Right lung (tissue), 10 donors: ENCODE measurements at places on chromosomes 2 and 18.

- DNase-seq, result no peak
Observed at GRCh38 chr2:38692636-38693318, 26.9 kb downstream of the GALM start.

DNA sequence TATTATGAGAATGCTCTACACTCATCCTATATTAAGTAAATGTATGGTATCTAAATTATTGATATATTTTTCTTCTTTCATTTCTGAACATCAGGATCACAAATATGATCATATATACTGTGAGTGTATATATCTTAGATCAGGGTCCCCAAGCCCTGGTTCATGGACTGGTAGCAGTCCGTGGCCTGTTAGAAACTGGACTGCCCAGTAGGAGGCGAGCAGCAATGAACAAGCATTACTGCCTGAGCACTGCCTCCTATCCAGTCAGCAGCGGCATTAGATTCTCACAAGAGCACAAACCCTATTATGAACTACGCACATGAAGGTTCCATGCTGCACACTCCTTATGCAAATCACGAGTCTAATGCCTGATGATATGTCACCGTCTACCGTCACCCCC is 1247.1 kb upstream of the NXPH2 start:
- DNase-seq, result peak; percentile 7

- DNase-seq, result peak; percentile 62
Observed at GRCh38 chr2:191501561-191502168, 176.3 kb upstream of the NABP1 start.

GRCh38 chr2:75517547-75518230 is 43.0 kb downstream of the EVA1A start:
- DNase-seq, result no peak

GRCh38 chr2:6785493-6785892 is 80.2 kb downstream of the CMPK2 start:
- DNase-seq, result no peak

GRCh38 chr2:188414869-188415753 is 123.4 kb downstream of the GULP1 start:
- no peak for DNase-seq

DNA sequence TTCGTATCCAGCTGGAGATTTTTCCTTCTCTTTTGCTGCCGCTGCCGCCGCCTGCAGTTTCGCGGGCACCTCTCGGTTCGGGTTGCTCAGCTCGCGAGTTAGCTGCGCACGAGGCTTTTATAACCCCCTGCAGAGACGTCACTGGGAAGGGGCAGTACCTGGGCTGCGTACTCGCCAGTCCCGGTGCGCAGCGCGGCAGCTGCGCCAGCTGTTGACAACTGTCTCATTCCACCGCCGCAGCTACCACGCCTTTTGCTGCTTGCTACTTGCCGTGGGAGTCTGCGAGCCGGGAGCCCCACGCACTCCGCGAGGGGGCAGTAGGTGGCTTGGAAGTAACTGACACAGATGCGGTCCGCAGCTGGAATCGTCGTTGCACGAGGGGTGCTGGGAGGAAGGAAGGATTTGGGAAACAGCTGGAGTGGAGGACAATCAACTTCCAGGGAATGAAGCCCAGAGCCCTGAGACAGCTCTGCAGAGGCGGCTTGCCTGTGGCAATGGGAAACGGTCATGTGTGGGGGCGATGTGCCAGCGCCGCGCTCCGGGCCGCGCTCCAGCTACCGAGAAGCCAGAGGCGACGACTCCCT is at the start of gene TACR1:
TSS of gene TACR1 (minus strand) at position 93 of the 584 bp plus-strand sequence. CDS start 586 bp downstream, outside the sequence.
- peak; percentile 80 for DNase-seq

GRCh38 chr2:132268977-132269523 is 107.3 kb upstream of the ANKRD30BL start:
- DNase-seq, result no peak

- DNase-seq, result no peak
Observed at GRCh38 chr2:202941771-202942170, 29.7 kb downstream of the CARF start.

DNA sequence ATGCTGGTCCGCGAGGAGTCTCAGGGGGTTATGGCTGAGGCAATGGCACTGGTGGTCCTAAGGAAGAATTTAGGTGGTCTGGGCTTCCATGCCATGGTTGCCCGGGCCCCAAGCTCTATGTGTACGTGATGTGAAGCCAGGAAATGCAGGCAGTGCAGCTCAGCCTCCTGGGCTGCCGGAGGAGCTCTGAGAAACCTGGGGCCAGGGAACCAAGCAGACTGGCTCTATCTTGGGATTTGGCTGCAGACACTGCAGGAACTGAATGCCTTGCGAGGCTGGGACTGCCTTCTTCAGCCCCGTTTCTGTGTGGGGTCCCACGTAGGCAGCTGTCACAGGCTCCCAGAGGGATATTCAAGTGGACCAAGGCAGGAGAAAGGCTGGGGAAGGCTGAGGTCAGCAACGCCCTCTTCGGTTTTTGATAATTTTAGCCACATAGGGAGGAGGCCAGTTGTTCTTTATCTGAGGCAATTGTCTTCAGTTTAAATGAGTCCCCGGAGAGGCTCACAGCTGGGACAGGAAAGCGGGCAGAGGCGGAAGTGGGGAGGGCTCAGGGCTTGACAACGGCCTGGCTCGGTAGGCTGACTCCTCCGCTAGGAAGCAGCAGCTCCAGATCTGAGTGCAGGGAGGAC is 77.7 kb downstream of the RHOB start:
- DNase-seq, result no peak

- DNase-seq, result no peak
Observed at GRCh38 chr2:101930847-101931246, 60.9 kb upstream of the IL1R2 start.

DNA sequence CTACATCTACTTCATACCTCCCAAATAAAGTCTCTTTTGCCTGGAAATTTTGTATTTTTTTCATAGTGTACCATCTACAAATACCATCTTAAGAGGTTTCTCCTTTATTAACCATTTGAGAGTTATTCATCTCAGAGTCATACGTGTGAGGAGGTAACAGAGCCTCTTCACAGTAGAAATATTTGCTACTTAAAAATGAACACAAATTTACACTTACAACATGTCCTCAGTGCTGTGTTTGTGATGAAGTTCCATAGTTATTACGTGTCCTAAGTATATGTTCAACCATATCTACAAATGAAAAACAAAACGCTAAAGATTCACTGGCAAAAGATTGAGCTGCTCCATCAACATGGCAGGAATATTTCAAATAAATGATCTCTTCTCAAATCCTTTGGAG is 48.5 kb upstream of the HNRNPA3 start:
- DNase-seq, result no peak

- DNase-seq, result no peak
Observed at GRCh38 chr2:20539133-20539719, 92.4 kb downstream of the RHOB start.

- DNase-seq, result no peak
Observed at GRCh38 chr2:37569986-37570679, 101.3 kb downstream of the CDC42EP3 start.

- DNase-seq, result peak; percentile 19
Observed at GRCh38 chr18:43277164-43277600, at the start of gene SYT4. SYT4 (minus strand) TSS chr18:43277490; CDS start chr18:43277281, 209 bp downstream.

GRCh38 chr18:41466436-41467160 is 488.4 kb upstream of the PIK3C3 start:
- DNase-seq, result no peak

DNA sequence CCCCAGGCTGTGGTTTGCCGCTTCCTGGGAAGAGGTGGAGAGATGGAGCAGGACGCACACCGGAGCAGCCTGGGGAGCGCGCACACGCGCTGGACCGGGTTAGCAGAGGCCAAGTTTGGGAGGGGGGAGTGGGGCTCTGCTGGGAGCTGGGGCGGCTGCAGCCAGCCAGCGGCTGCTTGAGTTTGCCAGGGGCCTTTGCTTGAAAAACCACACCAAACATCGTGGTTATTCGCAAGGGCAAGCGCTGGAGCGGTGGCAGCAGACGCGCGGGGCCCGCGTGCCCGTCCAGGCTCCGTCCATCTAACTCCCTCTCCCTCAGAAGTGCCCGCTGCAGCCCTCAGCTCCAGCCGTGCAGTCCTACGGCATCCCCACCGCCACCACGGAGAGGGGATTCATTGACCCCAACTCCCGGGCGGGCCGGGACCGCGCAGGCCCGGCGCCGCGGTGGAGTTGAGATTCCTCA is 4.6 kb downstream of the PTGR3 start:
- no peak for DNase-seq

DNA sequence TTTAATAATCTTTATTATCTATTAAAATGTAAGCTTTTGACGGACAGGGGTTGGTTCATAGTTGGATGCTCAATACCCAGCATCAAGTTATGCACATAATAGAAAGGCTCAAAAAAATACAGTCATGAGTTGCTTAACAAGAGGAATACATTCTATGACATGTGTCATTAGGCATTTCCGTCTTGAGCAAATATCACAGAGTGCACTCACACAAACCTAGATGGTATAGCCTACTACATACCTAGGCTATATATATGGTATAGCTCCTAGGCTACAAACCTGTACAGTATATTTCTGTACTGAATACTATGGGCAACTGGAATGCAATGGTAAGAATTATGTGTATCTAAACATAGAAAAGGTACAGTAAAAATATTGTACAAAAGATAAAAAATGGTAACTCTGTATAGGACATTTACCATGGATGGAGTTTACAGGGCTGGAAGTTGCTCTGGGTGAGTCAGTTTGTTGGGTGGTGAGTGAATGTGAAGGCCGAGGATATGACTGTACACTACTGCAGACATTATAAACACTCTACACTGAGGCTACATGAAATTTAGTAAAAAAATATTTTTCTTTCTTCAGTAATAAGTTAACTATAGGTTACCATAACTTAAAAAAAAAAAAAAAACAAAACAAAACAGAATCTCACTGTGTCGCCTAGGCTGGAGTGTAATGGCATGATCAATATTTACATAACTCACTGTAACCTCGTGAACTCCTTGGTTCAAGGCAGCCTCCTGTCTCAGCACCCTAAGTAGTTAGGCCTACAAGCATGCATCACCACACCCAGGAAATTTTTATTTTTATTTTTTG is 201.2 kb downstream of the NBAS start:
- DNase-seq, result no peak

- DNase-seq, result no peak
Observed at GRCh38 chr2:111642586-111643327, 241.2 kb downstream of the ANAPC1 start.

GRCh38 chr2:74688881-74689280 is 34.8 kb downstream of the SEMA4F start:
- DNase-seq, result no peak

- DNase-seq, result no peak
Observed at GRCh38 chr2:164625378-164625971, 4.2 kb upstream of the GRB14 start.

DNA sequence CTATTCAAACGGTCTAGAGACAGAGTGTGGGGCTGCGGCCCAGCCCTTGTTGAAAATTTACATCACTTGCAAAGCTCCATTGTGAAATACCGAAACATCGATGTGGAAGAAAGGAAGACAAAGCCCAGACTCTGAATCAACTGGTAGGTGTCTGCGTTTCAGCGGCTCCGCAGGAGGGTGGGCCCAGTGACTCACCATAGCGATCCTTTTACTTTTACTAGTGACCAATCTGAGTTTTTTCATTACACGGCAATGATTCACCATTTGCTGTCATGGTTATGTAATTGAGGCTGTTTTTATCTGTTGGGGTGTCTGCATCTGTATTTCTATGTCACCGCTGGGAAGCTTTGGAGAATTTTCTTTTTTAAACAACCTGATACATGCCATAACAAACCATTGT is 66.6 kb upstream of the ODC1 start:
- no peak for DNase-seq

DNA sequence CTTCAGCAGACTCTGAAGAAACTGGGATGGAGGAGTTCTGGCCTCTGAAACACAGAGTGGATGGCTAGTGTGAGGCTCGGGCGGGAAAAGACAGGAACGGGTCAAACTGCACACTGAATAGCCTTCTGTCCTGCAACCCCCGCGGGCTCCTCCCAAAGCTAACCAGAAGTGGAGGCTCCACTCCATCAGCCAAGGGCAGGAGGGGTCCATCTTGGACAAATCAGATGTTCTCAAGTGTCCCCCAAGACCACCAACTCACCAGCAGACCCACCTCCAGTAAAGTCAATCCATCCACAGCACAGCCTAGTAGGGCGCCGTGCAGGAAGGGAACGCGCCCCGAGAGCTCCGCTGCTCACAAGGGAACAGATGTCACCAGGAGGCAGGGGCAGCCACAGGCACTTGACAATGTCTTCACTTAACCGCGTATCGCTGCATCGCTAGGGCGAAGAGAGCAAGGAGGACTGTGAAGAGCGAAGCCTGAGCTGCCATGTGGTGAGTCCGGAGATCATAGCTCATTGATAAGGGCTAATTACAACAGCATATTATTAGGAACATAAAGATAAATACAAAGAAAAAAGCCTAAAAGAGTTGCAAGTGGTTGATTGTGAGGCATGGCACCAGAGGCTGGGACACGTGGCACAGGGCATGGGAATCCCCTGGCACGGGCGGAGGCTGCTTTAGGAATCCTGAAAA is 494.6 kb upstream of the MYT1L start:
- no peak for DNase-seq

- DNase-seq, result no peak
Observed at GRCh38 chr2:42286268-42286946, 74.6 kb downstream of the COX7A2L start.

DNA sequence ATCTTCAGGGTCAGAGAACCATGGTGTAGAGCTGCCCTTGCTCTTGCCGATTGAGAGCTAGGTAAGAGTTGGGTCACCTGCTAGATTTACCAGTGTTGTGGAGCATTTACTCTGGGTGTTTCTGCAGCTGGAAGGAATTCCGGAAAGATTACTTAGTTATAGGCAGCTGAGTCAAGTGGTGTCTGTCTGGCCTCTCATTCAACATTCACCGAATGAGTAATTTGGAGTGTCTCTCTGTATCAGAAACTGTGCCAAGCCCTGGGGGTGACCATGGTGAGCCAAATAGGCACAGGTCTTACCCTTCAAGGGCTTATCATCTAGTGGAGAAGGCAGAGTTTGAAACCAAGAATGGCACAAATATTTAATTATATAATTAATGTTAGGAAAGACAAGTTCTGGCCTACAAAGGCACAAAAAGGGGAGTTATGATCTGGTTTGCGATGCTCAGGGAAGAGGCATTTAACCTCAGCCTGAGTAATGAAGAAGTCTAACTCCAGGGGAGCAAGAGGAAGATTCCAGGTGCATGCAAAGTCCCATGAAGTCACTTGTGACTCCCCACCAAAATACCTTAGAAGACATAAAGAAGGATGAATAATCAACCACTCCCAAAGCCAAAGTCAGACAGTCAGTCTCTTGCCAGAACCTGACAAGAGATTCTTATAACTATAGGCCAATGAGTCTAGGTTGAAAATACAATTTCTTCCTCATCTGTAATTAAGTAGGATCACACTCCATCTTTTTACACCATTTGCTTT is 12.5 kb downstream of the SETBP1 start:
- no peak for DNase-seq

DNA sequence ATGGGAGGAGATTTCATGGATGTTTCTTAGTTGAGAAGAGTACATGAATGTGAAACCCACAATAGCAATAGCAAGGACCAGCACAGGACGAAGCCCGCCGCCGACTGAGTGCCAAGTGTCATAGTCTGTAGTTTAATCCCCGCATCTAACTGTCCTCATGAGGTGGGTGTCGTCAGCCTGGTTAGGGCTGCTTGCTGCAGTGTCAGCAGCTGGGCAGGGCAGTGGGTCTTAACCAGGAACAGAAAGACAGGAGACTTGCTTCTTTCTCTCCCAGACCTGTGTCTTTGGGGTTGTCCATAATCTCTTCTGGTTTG is 146.6 kb downstream of the VAPA start:
- DNase-seq, result no peak
